ENCODE measurements at places on chromosomes 16 and 17. TPM values are rescaled to one million over a fixed set of nuclear protein-coding genes. Genes with fewer than 3 reads are reported as not detected.

CLEC18A gene
- total RNA-seq: 0.20 TPM

ITGAD gene
- not detected for total RNA-seq

SPNS3 gene
- not detected for total RNA-seq

TBC1D3E gene
- not detected for total RNA-seq

POLG2 gene
- 9.9 TPM for total RNA-seq

KRTAP2-3 gene
- not detected for total RNA-seq

C1QBP gene
- total RNA-seq: 291 TPM

CCL5 gene
- not detected for total RNA-seq

CDRT15 gene
- not detected for total RNA-seq

PITPNM3 gene
- 0.37 TPM for total RNA-seq

PRSS33 gene
- not detected for total RNA-seq

CLDN9 gene
- total RNA-seq: not detected

KRT39 gene
- total RNA-seq: not detected

HNF1B gene
- total RNA-seq: not detected

CFAP119 gene
- total RNA-seq: 2.5 TPM

OR1G1 gene
- not detected for total RNA-seq

GAS7 gene
- 18.4 TPM for total RNA-seq

TMEM208 gene
- total RNA-seq: 25.4 TPM

TP53TG3 gene
- not detected for total RNA-seq

QPRT gene
- total RNA-seq: 18.7 TPM

KRTAP1-5 gene
- 1.6 TPM for total RNA-seq

SEPTIN1 gene
- total RNA-seq: 0.20 TPM

WSCD1 gene
- total RNA-seq: not detected

VPS9D1 gene
- total RNA-seq: 7.7 TPM

WIPI1 gene
- total RNA-seq: 158 TPM

MGAT5B gene
- total RNA-seq: 0.37 TPM

ATP2A1 gene
- total RNA-seq: 0.20 TPM

SPATA22 gene
- total RNA-seq: 1.1 TPM

CEP295NL gene
- total RNA-seq: 2.9 TPM

All from subcutaneous preadipocyte (primary cell).